GM23248 (cell line): ENCODE measurements at places on chromosomes 11 and 22. TPM values are rescaled to one million over a fixed set of nuclear protein-coding genes. Genes with fewer than 3 reads are reported as not detected.

Gene HOATZ
- total RNA-seq: not detected in 2 replicates

Gene BEST1
- 4.7 and 5.1 TPM in 2 replicates for total RNA-seq

Gene CARD10
- 4.4 and 8.3 TPM in 2 replicates for total RNA-seq

- peak; percentile 15 for DNase-seq
These were observed 108.7 kb upstream of the CD82 start for GRCh38 chr11:44456544-44457300.

DNA sequence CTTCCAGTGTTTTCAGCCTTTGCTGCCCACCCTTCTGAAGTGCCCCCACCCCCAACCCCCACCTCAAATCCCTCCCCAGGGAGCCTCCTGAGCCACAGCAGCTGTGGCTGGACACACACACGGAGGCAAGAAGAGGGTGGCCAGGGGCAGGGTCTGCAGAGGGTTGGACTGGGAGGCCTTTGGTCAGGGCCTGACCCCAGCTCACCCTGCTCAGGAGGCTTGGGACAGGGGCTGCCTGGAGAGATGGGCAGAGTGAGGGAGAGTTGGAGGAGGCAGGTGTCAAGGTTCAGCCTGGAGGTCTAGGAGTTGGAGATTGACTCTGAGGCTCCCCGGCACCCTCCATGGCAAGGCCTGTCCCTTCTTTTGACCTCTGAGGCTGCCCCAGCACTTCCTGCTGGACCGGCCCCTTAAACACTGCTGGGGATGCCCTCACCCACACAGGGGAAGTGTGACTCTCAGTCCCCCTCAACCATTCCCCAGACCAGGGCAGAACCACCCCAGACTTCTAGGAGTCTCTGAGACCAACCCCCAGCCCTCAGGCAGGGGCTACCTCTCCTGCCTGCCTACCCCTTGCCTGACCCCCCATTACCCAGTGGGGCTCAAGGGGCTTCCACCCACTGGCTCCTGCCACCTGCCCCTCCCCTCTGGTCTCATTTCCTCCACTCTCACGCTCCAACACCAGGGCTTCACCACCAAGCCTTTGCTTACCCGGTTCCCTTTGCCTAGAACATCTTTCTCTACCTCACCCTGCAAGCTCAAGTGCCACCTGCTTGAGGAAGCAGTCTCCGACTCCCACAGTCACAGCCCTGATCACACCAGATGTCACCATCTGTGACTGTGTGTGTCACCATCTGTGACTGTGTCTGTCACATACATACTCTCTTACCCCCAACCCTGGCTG is 8.6 kb downstream of the ARAP1 start:
- DNase-seq: no peak

DNA sequence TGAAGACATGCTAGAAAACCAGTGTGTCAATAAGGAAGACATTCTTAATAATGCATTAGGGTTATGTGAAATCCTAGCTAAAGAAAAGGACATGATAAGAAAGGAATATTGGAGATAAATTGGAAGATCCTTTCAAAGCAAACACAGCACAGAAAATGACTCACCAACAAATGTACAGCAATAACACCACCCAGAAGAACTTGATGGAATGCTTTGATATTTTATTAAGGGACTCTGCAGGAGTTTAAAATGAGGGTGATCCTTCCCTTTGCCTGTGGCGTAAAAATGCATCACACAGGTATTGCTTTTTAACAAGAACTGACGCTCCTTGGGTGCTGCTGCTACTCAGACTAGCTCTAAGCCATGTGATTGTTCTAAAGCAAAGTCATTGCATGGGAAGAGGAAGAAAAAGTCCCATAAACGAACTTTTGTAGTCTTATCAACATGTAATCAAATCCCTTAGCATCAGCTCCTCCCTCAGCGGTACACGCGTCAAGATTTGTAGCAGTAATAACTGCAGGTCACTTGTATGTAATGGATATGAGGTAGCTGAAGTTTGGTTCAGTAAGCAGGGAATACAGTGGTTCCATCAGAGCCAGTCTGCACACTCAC is 48.4 kb upstream of the EED start:
- no peak for DNase-seq

- DNase-seq: peak; percentile 22
These were observed 16.2 kb downstream of the MISFA start for GRCh38 chr11:18615628-18616392.

- DNase-seq: peak; percentile 78
These were observed 28.6 kb upstream of the OR10G7 start for GRCh38 chr11:124069429-124070401.

DNA sequence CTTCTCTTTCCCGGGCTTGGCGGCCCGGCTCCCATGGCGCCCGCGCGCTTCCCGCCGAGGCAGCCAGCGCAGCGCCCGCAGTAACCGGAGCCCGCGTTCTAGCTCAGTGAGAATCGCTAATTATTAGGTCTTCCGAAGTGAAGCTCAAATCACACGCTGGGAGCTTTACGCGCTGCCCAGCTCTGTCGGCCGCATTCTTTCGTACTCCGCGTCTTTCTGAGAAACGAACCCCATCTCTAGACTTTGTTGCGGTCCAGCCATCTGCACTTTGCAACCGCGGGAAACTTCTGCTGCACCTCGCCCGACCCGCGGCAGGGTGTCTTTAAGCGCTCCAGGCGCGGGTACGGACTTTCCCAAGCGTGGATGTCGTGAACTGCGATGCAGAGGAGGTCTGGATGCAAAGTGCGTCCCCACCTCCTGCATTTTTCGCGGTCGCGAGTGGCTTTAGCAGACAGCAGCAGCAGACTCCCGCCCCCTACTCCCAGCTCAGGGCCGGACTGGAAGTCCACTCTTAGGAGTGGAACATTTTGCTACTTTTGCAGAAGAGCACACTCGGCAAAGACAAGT is 6.0 kb upstream of the PAX6 start:
- DNase-seq: no peak

DNA sequence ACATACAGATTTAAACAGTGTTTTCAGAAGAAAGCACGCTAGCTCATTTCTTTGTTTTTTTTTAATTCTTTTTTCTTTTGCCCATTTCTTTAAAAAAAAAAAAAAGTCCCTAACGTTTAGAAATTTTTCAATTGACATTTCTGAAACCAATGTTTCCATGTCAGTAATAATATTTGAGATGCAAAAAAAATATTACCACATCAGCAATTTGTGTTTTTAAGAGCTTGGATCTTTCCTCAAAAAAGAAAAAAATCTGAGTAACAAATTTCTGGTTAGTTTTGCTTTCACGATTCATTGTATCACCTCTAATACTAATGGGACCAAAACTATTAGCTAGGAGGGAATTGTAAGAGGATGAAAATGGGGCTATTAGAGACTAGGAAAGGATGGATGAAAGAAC is 39.9 kb upstream of the ASPHD2 start:
- no peak for DNase-seq

DNA sequence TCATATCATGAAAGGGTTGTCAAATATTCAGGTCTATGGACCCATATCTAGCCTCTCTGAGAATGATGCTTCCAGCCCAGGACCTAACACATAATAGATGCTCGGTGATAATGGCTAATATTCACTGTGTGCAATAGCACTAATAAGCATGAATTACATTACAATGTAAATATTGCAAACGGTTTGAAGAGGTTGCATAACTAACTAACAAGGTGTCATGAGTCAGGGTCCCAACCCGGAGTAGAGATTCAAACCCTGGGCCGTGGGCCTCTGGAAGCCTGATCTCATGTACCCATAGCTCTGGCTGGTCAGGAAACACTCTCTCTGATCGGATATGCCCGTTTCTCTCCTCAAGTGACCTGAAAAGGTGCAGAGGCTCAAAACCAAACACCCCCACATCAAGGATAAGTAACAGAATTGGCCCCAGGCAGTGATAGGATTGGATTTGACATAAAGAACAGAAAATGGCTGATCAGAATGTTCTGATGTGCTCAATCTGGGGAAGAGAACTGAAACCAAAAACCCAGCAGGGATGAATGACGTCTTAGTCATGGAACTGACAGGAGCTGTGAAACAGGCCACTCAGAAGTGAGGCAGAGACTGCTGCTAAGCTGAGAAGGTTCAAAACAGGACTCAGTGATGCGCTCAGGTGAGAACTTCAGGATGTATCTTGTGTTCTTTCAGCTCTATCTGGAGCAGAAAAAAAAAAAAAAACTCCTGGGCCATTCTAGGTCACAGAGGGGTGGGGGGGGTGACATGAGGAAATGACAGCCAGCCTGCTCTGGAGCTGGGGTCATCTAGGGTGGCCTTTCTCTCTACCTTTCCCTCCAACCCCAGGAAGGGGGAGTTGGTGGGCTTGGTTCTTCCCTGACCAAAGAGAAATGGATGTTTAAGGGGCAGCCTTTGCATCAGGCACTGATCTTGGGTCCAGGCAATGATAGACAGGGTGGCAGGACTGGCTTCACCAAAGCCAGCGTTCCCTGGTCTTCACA is 6.6 kb upstream of the KCTD17 start:
- DNase-seq: no peak
